G401 (cell line): ENCODE measurements at places on chromosomes 5 and 9. TPM values are rescaled to one million over a fixed set of nuclear protein-coding genes. Genes with fewer than 3 reads are reported as not detected.

The SPINK13 gene
- not detected in 2 replicates for total RNA-seq

The GALNT12 gene
- 5.6 and 9.5 TPM in 2 replicates for total RNA-seq

The GAS1 gene
- not detected in 2 replicates for total RNA-seq

The CAPSL gene
- not detected in 2 replicates for total RNA-seq

The IL13 gene
- not detected in 2 replicates for total RNA-seq

The KIF27 gene
- 1.6 and 2.3 TPM in 2 replicates for total RNA-seq

The RAB3C gene
- not detected in 2 replicates for total RNA-seq

The WDR38 gene
- total RNA-seq = 0.62 TPM in 1 of 2 replicates, not detected in the other

The SLC34A1 gene
- total RNA-seq = not detected in 2 replicates

The ECSCR gene
- 2.0 and 6.3 TPM in 2 replicates for total RNA-seq

The OR5C1 gene
- total RNA-seq = not detected in 2 replicates

The ESM1 gene
- not detected in 2 replicates for total RNA-seq

The TRIM7 gene
- 3.9 and 5.1 TPM in 2 replicates for total RNA-seq

The DAB2 gene
- total RNA-seq = not detected in 2 replicates

The ADGRD2 gene
- total RNA-seq = not detected in 2 replicates

The GLRA1 gene
- total RNA-seq = not detected in 2 replicates

The SH2D3C gene
- 4.6 and 6.5 TPM in 2 replicates for total RNA-seq

The TLR4 gene
- total RNA-seq = not detected in 2 replicates

The GABRA1 gene
- total RNA-seq = not detected in 2 replicates

The RGS14 gene
- total RNA-seq = 72.9 and 91.8 TPM in 2 replicates

The SAXO1 gene
- not detected in 2 replicates for total RNA-seq
